NK-92 treated with Interleukin-12 subunit alpha and Interleukin-12 subunit beta, amount 100 ng/mL, for 24 hours (cell line): ENCODE measurements at places on chromosomes 12 and 14.

DNA sequence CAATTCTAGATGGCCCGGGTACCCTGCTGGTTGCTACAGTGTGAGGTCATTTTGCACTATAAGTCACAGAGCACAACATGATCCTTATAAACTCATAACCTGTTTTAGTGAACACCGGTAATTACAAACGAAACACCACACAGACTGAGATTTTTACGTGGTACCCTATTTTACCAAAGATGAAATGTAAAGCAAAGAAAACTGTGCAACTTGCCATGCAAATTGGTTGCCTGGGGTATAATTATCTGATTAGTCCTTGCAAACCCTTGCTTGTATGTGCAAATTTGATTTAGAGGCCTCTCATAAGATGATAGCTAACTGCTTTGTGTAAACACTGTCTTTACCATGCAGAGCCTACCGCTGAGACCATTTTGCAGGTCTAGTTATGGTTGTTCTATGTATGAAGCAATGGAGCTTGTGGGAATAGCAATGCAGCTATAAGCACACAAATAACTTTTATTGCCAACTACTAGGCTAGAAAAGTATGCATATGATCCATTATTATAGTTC lies 372.1 kb upstream of the FAR2 start:
- DNase-seq: no peak

DNA sequence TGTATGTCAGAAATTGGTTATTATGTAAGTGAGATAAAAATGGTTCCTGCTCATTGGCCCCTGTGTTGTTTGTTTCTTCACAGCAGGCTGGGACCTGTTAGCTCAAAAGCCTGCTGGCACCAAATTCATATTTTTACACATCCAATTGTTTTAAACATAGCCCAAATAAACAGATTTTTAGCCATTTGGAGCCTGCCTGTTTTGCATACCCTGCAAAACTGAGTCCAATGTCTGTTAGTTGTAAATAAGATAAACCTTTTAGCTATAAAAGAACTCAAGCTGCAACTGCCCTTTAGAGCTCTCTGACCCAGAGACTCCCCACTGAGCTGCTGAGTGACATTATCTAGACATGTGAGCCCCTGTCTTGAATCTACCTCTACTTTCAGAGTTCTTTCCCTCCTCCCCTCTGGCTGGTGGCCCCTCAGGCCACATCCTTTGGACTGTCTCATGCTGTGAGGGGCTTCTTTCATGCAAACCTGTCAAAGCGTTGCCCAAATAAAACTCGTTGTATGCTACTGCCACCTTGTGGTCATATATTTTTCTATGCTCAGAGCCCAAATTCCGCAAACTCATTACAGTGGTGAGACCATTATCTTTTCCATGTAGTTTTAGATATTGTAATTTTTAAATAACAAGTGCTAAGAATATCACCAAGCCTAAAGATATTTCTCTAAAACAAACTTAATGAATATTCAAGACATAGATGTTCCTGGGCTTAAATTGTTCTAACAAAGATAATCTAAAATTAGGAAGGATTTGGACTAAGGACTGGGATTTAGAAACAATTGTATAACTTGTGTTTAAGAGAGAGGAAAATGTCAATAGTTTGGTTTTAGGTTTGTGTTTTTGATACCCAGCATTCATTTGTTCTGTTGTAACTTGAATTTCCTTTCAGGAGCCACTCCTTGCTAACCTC lies 337.9 kb downstream of the AACS start:
- no peak for DNase-seq

- no peak for DNase-seq
Observed at GRCh38 chr14:58663494-58664111, 25.8 kb downstream of the DACT1 start.

DNA sequence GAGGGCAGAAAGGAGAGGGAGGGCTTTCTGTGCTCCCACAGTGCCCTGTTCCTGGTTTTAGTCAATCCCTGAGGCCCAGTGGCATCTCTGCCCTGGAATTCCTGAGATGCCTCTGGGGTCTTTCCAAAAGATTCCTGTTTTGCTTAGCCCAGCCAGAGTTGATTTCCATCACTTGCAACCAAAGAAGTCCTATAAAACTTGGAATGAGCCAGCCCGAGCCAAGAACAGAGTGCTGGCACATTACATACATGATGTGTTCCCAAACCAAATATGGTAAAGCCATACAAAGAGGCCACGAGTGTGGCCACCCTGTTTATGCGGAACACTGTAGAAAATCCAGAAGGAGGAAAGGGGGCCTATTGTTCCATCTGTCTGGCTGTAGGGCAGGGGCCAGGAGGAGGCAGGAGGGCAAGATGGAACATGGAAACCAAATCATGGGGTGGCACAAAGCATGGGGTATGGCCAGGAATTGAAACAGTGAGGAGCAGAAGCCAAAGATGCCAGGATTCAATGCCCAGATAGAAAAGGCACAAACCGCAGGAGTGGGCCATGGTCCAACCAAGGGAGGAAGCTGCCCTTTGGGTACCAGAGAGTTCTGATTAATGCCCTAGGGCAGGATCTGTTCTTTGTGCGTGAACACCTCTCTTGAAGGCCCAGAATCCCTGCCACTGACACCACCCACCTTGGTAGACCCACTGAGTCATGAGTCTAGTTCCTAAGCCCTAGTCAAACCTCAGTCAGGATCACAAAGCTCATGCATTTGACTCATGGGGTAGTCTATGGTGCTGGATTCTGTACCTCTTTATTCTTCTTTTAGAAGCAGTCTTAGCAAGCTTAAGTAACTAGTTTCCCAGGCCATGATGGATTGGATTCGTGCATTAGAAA lies 75.2 kb downstream of the LRRC74A start:
- no peak for DNase-seq

DNA sequence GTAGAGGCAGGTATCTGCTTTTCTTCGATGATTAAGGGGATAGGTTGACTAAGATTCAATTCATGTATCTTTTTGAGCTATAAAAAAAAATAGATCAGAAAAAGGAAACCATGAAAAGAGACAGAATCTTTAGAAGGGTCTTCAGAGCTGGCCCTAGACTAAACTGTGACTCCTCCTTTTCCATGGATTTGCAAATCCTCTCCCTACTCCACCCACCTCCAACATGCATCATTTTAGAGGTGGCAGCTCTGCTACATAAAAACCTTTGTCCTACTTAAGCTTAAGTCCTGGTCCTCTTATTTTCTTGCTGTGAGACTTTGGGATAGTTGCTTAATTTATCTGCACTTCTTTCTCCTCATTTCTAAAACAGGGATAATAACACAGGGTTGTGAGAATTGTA lies 48.4 kb upstream of the LIMA1 start:
- no peak for DNase-seq
